ENCODE measurements at places on chromosomes 1 and 21.

- DNase-seq, result no peak
Measured at GRCh38 chr1:70195342-70195741, 10.0 kb downstream of the LRRC40 start.

GRCh38 chr1:221067721-221068120 lies 188.5 kb downstream of the HLX start:
- DNase-seq, result no peak

GRCh38 chr1:63691701-63692425 lies 82.0 kb upstream of the ROR1 start:
- peak; percentile 68 for DNase-seq

- DNase-seq, result peak; percentile 21
Measured at GRCh38 chr1:231423648-231424047, 1.6 kb upstream of the EGLN1 start.

GRCh38 chr1:12294076-12294475 lies 64.2 kb downstream of the VPS13D start:
- no peak for DNase-seq

DNA sequence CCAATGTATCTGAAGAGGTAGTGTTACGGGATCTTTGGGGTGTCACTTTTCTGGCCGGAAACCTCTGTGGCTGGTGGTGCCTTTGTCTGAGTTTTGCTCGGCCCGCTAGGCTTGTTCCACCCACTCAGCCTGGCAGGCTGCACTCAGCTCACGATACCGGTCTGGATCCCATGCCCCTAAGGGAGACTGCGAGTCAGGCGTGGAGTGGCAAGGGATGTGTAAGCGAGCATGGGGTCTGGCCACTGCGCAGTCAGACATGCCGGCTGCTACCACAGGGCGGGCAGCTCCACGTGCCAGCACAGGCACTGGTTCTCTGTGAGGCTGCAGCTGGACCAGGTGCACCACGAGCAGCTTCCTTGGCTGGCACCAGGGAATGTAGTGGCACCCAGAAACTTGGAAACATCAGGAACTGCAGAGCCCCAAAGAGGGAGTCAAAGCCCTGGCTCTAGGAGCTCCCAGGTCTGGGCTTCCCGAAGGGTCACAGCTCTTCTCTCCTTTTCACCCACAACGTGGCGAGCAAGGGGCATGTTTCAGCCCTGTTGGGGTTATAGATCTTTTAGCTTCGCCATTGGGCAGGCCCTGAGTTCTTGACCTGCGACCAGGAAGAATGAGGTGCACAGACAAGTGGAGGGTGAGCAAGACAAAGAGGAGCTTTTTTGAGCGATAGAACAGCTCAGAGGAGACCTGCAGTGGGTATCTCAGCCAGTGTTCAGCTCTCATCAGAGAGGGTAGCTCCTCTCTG lies 23.8 kb upstream of the LRRC8C start:
- DNase-seq, result no peak

GRCh38 chr1:29806646-29807319 lies 570.5 kb downstream of the PTPRU start:
- no peak for DNase-seq

DNA sequence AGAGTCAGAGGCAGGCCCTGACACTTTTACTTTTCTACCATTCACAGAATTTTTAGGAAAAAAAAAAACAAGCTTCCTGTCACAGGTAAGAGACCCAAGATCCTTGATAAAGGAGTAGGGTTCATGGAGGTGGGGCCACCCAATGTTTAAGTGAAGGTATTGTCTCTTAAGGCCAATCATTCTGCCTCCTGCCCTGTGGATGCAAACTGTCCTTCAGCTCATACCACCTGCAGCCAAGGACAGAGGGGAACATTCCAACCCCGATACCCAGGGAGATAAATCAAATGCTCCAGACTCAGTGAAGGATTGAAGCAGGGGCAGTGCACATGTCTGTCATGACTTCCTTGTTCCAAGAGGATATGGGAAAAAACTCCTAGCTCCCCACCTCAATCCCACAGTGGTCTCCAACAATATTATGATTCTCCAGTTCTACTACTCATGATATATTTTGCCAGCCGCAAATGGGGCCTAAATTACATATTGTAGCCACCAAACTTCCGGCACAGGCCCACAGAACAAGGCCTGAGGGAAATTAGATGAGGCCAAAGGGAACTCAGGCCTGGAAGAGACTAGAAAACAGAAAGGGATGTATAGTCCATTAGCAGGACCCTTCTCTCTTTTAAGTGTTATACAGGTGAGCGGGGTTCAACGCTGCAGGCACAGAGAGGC lies 59.5 kb downstream of the TRABD2B start:
- DNase-seq, result no peak

DNA sequence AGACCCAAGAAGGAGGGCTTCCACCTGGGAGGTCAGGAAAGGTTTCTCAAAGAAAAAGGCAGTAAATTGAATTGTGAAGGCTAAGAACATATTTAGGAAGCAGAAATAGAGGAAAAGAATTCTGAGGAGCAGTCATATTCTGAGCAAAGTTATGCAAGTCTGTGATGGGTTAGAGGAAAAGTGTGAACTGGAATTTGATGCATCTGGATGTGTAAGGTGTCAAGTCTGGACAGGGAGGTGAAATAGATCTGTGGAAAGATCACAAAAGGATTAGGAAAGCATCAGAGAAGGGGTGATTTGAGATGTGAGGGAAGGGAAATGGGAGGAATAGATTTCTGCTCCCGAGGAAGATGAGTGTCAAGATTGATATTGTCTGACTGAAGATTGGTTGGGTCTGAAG lies 18.1 kb upstream of the PRDM2 start:
- DNase-seq, result no peak

- no peak for DNase-seq
Measured at GRCh38 chr1:214321705-214322453, 40.9 kb downstream of the SMYD2 start.

DNA sequence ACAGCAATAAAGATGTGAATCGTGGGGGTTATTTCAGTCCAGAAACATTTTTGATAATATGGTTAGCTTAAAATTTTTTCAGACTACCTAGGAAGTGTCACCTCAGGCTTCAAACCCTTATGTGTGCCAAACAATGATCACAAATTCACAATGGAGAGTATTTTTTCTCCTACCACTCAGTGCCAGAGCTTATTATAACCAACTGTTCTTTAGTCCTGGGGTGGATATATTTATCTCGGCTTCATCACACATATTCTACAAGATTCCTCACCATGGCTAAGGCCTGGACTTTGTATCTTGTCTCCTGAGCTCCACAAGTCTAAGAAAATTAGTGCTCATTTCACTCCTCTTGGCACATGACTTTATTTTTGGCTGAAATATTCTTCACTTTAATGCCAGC lies 629.1 kb downstream of the RWDD3 start:
- no peak for DNase-seq

DNA sequence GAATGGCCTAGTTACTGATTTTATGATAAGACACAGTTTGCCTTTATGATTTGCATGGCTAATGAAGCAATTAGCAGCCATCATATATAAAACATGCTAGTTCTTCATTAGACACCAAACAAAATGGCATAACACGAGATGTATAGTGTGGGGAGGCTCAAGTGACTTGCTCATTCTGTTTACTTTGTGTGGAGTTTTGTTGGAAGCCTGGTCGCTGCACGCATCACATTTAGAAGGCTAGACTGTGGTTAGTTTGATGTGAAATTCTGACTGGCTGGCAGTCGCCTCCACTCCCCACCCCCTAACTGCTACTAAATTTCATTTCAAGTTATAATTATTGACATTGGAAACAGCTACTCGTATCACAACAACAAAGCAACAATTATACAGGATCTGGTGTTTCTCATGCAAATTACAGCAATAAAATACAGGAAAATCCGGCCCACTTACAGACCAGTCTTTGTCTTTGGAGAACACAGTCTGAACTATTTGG lies 356.1 kb downstream of the LMO4 start:
- DNase-seq, result peak; percentile 22

DNA sequence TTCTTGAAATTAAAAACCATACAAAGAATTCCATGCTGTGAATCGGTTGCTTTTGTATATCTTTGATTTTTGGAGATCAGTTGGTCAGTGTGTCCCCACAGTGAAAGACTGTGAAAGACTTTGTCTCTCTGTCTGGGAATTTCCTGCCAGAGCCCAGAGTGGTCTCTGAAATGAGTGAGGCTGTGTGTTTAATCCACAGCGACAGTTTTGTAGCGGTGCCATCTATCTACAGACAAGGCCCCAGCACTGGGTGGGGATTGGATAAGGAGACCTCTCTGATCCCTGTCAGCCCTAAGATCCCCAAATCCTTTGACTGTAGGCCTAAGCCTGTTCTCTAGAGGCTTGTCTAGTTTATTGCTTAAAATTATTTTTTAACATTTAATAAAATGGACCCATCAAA lies 10.3 kb downstream of the GPR25 start:
- DNase-seq, result no peak

- DNase-seq, result no peak
Measured at GRCh38 chr1:113742515-113742914, 16.8 kb downstream of the PHTF1 start.

- no peak for DNase-seq
Measured at GRCh38 chr1:89904219-89904980, 83.6 kb downstream of the LRRC8D start.

- no peak for DNase-seq
Measured at GRCh38 chr1:225422031-225422605, 5.7 kb downstream of the LBR start.

DNA sequence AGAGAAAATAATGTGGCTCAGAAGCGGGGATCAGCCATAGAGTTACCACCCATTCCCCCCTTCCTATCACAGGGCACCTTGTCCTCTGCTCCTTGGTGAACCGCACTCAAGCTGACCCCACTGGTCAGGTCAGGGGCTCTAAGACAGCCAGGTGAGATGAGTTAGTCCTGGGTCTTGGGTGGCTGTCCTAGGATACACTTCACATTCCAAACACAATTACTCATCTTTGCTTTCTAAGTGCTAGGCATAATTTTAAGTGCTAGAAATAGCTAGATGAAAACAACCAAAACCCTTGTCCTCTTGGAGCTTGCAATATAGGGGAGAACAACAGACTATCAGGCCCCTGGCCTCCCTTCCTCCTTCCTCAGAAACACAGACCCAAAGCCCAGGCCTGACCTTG lies 7.8 kb upstream of the MUTYH start:
- no peak for DNase-seq

GRCh38 chr1:159923203-159924024 lies 1.9 kb downstream of the TAGLN2 start:
- peak; percentile 80 for DNase-seq

DNA sequence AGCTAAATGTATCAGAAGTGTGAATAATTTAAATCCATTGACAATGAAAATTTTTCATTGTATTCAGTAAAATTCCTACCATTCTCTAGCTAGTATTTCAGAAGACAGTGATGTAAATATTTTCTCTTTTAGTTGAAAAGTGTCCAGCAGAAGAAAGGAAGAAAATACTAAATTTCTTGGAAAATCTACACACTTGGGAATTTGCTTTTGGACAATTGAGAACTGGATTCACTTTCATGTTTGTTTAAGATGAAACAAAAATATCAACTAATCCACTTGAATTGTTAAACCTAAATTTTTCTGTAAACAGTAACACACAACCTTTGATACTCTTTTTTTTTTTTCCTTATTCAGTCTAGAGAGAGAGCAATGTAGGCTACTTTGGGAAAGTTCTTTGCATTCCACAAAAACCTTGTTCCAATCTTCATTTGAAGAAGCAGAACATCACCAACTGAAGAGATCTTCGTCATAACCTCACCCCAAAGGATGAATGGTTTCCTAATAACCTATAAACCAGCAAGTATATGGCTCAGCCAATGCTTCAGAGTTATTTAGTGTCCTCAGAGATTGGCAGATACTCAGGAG lies 155.1 kb upstream of the GORAB start:
- no peak for DNase-seq

DNA sequence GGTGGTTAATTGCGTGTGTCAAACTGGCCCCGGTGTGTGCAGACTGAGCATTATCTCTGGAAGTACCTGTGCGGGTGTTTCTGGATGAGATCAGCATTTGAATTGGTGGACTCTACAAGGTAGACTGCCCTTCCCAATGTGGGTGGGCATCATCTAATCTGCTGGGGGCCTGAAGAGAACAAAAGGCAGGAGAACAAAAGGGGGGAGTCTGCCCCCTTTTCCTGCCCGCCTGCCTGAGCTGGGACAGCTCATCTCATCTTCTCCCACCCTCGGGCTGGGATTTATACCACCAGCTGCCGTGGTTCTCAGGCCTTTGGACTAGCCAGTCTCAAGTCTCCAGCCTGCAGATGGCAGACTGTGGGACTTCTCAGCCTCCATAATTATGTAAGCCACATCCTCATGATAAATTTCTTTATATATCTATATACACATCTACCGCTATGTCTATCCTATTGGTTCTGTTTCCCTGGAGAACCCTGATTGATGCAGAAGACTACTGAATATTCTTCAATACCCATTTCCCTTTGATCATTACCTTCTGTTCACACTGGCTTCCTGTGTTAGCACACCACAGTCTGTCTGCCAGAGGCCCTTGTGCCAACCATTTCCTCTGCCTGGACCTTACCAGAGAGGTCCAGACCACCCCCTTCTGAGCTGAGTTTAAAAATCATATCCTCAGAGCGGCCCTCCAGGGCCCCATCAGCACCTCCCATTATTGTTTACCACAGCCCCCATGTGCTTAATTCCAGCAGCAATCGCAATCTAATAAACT lies 25.2 kb downstream of the RCAN1 start:
- no peak for DNase-seq

- DNase-seq, result no peak
Measured at GRCh38 chr1:178921499-178921898, 50.6 kb upstream of the ANGPTL1 start.

- DNase-seq, result no peak
Measured at GRCh38 chr1:174794861-174795260, 204.9 kb upstream of the CACYBP start.

GRCh38 chr1:221631556-221631955 lies 110.3 kb downstream of the DUSP10 start:
- DNase-seq, result no peak

- no peak for DNase-seq
Measured at GRCh38 chr1:33477451-33477850, 5.0 kb downstream of the ZSCAN20 start.

DNA sequence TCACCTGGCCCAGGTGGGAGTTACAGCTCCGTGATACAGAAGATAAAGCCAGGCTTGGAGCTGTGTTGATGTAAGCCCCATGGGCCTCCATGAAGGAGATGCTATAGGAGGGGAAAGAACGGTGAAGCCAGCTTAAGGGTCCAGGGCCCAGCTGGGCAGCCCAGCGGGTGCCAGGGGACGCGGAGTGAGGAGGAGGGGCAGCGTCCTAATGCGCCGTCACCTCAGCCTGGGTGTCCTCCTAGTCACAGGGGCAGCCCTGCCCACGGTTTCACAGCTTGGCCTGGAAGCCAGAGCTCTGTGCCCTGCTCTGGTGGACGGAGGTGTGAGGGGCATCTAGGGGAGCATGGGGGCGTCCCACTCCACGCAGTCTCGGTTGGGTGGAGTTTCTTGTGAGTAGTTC lies 52.7 kb upstream of the TTC34 start:
- DNase-seq, result no peak

Data from NCI-H2081 (cell line).